ENCODE measurements at places on chromosomes 6 and 20. TPM values are rescaled to one million over a fixed set of nuclear protein-coding genes. Genes with fewer than 3 reads are reported as not detected.

Gene OR2B6
- total RNA-seq, result not detected

Gene PROKR2
- total RNA-seq, result not detected

Gene SOBP
- total RNA-seq, result 4.1 TPM

Gene SALL4
- total RNA-seq, result 1.8 TPM

Gene CTAGE9
- total RNA-seq, result not detected

Gene XKR7
- total RNA-seq, result not detected

All from A375 (cell line).